ENCODE measurements at places on chromosomes 4 and X. TPM values are rescaled to one million over a fixed set of nuclear protein-coding genes. Genes with fewer than 3 reads are reported as not detected.

Gene FGA
- polyA plus RNA-seq = 23.0 TPM

Gene IDS
- polyA plus RNA-seq = 45.0 TPM

GRCh38 chr4:174401471-174402130 is 117.9 kb downstream of the CEP44 start:
- no peak overlapping the region for H3K27ac ChIP-seq
- H3K36me3 ChIP-seq = no peaks in the 10 kb centered on the region
- no peaks in the 10 kb centered on the region for H3K4me1 ChIP-seq
- no peaks in the 10 kb centered on the region for H3K27me3 ChIP-seq
- DNase-seq = no peak

DNA sequence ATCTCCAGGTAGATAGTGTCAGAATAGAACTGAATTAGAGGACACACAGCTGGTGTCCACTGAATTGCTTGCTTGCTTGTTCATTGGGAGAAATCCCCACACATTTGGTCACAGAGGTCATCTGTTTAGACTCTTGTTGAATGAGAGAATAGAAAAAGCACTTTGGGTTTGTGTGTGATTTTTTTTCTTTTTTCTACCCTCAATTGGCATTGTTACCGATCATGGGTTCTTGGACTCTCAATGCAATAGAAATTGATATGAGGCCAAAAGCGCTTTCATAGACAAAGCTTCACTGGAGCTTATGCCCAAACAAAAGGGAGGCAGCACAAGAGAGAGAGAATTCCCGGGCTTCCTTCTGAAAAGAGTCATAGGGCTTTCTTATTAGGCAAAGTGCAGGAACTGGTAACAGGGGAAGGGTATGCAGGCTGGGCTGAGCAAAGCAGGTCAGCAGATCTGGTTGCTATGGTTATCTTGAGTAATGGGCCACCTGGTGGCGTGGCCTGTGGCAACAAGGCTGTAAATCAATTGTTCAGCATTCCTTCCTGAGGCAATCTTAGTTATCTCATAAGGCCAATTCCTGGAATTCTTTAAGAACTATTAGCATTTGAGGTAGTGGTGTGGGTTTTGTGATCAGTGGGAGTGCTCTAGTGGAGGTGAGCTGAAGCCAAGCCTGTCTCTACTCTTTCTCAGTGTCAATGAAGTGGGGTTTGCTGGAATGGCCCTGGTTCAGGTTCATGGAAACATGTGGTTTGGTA is 5.3 kb upstream of the GPR82 start:
- peak overlapping the region; percentile 52 for H3K27ac ChIP-seq
- no peaks in the 10 kb centered on the region for H3K27me3 ChIP-seq
- peaks cover 11% of the 10 kb centered on the region for H3K4me1 ChIP-seq
- peaks cover 3% of the 10 kb centered on the region for H3K36me3 ChIP-seq

GRCh38 chrX:105120463-105120862 is 100.0 kb downstream of the TEX13A start:
- H3K36me3 ChIP-seq = no peaks in the 10 kb centered on the region
- no peak for DNase-seq
- no peaks in the 10 kb centered on the region for H3K4me1 ChIP-seq
- no peak overlapping the region for H3K4me3 ChIP-seq
- no peaks in the 10 kb centered on the region for H3K27me3 ChIP-seq

DNA sequence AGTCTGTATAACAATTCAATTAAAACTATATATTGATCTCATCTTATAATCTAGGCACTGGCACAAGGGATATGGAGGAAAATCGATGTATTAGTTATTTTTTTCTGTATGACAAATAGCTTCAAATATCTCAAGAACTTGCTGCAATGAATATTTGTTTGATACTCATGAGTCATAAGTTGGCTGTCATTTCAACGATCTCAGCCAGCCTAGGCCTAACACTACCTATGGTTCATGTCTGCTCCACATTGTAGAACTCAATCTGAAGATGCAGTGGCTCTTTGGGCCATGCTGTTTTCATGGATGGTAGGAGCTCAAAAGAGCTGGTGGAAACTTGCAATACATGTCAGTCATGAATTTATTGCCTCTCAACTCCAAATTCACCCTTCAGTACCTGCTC is 44.7 kb downstream of the MAGEB17 start:
- no peak for DNase-seq
- H3K4me3 ChIP-seq = no peak overlapping the region
- no peaks in the 10 kb centered on the region for H3K4me1 ChIP-seq
- no peaks in the 10 kb centered on the region for H3K27me3 ChIP-seq

DNA sequence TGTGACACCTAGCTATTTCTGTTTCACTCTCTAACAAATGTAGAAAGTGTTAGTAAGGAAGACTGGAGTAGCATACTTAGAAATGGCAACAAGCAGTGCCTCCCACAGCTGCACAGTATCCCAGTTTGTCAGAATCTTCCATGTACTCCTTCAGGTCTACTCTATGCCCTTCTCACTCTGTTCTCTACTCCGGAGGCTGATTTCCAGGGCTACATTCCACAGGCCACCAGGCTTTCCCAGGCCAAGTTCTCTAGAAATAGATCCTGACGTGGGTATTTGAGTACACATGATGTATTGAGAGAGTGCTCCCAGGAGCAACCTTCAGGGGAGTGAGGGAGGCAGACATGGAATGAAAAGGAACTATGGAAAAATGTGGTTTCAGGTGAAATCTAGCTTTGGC is 177.3 kb upstream of the GK2 start:
- no peaks in the 10 kb centered on the region for H3K27me3 ChIP-seq
- no peak overlapping the region for H3K27ac ChIP-seq
- H3K36me3 ChIP-seq = no peaks in the 10 kb centered on the region
- no peak for DNase-seq
- no peak overlapping the region for H3K4me3 ChIP-seq

Gene ZCCHC18
- polyA plus RNA-seq = 2.3 TPM

DNA sequence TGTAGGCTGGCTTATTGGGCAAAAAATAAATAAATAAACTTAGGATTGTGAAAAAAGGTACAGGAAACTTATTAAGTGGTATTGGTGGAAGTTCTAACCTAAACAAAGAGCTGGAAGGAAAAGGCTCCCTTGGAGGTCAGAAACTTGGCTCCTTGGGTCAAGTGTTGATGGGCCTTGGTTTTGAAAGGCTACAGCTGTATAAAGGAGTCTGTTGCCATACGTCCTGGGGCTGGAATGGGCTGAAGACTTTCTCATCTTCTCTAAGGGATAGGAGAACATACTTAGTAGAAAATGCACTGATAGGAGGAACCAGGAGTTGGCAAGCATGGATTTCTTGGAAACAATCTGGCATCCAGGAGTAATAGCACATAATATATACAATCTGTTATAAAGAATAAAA is 56.6 kb downstream of the PDLIM5 start:
- peaks cover 25% of the 10 kb centered on the region for H3K4me1 ChIP-seq
- peak overlapping the region; percentile 35 for H3K27ac ChIP-seq
- no peaks in the 10 kb centered on the region for H3K36me3 ChIP-seq
- H3K4me3 ChIP-seq = no peak overlapping the region
- no peak for DNase-seq
- no peaks in the 10 kb centered on the region for H3K27me3 ChIP-seq

Gene NAA15
- 24.2 TPM for polyA plus RNA-seq

DNA sequence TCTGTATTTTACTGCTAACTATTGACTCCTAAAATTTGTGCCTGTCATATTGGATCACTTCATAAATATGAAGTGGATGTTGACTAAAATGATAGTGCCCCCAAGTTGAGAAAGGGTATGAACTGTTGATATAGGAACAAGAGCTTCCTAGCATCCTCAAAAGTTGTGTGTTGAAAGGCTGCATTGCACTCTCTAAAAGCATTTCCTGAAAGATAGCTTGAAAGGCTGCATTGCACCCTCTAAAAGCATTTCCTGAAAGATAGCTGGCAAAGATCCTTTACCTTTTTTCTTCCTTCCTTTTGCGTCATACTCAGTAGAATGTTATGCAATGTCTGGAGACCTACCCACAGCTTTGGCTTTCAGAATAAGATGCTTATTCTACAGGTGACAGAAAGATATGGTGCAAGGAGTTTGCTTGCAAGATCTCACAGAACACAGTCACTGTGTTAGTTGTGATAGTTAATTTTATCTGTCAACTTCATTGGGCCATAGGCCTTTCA is 274.6 kb upstream of the GALNTL6 start:
- no peaks in the 10 kb centered on the region for H3K36me3 ChIP-seq
- H3K4me3 ChIP-seq = no peak overlapping the region
- no peak overlapping the region for H3K27ac ChIP-seq
- DNase-seq = no peak
- H3K4me1 ChIP-seq = no peaks in the 10 kb centered on the region

DNA sequence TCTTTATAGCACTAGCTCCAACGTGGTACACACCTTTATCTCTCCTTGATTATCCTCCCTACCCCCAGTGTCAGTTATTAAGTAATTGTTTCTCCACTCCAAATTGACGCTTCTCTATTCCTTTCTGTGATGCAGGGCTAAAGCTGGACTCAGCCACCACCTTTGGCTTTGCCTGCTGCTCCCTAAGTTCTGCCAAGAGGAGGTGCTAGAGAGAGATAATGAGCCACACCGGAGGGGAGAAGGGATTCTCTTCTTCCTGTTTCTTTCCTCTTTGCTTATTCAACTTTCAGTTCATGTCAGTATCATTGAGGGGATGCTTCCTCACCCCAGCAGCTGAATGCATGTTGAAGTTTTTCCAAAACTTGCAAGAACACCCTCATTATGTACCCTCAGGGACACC is 176.5 kb downstream of the GBA3 start:
- peaks cover 5% of the 10 kb centered on the region for H3K4me1 ChIP-seq
- peak; percentile 16 for DNase-seq
- H3K27ac ChIP-seq = no peak overlapping the region
- no peak overlapping the region for H3K4me3 ChIP-seq
- H3K27me3 ChIP-seq = no peaks in the 10 kb centered on the region

Gene STOX2
- 4.4 TPM for polyA plus RNA-seq

DNA sequence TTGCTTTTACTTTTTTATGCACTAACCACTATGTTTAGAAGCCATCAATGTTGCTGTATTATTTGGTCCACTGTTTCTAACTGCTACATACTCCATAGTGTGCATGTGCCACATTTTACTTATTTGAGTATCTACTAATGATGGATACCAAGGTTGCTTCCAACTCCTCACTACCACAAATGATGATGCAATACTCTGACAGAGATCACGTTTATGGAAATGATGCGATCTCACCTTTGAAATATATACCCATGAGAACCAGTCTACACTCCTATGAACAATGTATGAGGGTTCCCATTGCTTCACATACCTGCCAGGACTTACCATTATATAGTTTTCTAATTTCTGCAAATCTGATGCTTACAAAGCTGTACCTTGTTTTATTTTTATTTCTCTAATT is 44.2 kb downstream of the HUWE1 start:
- peaks cover 27% of the 10 kb centered on the region for H3K36me3 ChIP-seq
- no peak overlapping the region for H3K27ac ChIP-seq
- DNase-seq = no peak
- H3K27me3 ChIP-seq = no peaks in the 10 kb centered on the region

GRCh38 chr4:15982842-15983524 is 20.0 kb upstream of the FGFBP2 start:
- H3K27ac ChIP-seq = no peak overlapping the region
- H3K4me3 ChIP-seq = no peak overlapping the region
- H3K27me3 ChIP-seq = no peaks in the 10 kb centered on the region

Gene MND1
- 6.8 TPM for polyA plus RNA-seq

DNA sequence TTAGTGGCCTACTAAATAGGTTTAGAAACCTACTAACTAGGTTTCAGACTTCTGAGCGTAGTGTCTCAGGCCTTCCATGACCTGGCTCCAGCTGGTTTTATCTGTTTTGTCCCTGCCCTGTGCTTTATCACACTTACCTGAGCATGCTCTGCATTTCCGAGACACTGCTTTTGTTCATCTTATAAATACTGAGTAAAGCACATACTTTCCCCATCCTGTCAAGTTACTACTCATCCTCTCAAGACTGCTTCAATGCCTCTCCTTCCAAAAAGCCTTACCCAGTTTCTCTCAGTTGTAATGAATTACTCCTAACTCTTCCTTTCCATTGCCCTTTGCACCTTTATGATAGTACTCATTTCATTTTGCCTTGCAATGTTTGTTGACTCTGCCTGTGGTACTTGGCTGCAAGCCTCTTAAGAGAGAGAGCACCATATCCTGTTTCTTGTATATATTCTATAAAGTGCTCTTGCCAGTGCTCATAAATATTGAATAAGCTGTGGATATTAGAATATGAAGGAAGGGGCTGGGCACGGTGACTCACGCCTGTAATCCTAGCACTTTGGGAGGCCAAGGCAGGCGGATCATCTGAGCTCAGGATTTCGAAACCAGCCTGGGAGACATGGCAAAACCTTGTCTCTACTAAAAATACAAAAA is 34.4 kb downstream of the SLAIN2 start:
- no peak overlapping the region for H3K4me3 ChIP-seq
- H3K27ac ChIP-seq = peak overlapping the region; percentile 27
- peaks cover under 1% of the 10 kb centered on the region for H3K36me3 ChIP-seq
- no peaks in the 10 kb centered on the region for H3K27me3 ChIP-seq
- peaks cover 7% of the 10 kb centered on the region for H3K4me1 ChIP-seq

DNA sequence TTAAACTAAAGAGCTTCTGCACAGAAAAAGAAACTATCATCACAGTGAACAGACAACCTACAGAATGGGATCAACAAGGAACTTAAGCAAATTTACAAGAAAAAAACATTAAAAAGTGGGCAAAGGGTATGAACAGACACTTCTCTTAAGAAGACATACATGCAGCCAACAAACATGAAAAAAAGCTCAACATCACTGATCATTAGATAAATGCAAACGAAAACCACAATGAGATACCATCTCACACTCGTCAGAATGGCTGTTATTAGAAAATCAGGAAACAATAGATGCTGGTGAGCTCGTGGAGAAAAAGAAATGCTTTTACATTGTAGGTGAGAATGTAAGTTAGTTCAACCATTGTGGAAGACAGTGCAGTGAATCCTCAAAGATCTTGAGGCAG is 27.8 kb downstream of the PAPSS1 start:
- H3K27ac ChIP-seq = no peak overlapping the region
- no peaks in the 10 kb centered on the region for H3K27me3 ChIP-seq
- no peaks in the 10 kb centered on the region for H3K4me1 ChIP-seq

GRCh38 chr4:3700736-3701135 is 65.4 kb upstream of the ADRA2C start:
- no peak overlapping the region for H3K27ac ChIP-seq
- no peaks in the 10 kb centered on the region for H3K36me3 ChIP-seq

- no peak for DNase-seq
- no peaks in the 10 kb centered on the region for H3K27me3 ChIP-seq
- no peak overlapping the region for H3K4me3 ChIP-seq
- H3K4me1 ChIP-seq = no peaks in the 10 kb centered on the region
Measured at GRCh38 chrX:21490341-21490740, 116.1 kb downstream of the CNKSR2 start.

Gene NOX1
- 1.8 TPM for polyA plus RNA-seq

GRCh38 chr4:155903453-155903852 is at the start of gene TDO2:
TSS of gene TDO2 (plus strand) at chr4:155903696. CDS start at chr4:155903759, 63 bp downstream.
- no peaks in the 10 kb centered on the region for H3K27me3 ChIP-seq
- H3K36me3 ChIP-seq = no peaks in the 10 kb centered on the region
- DNase-seq = no peak
- H3K4me3 ChIP-seq = peak within 1 kb of the TSS; percentile 23

GRCh38 chr4:6608758-6609414 is 31.6 kb upstream of the MRFAP1 start:
- H3K27ac ChIP-seq = no peak overlapping the region
- no peaks in the 10 kb centered on the region for H3K27me3 ChIP-seq
- H3K36me3 ChIP-seq = peaks cover 51% of the 10 kb centered on the region
- no peak overlapping the region for H3K4me3 ChIP-seq
- DNase-seq = no peak

All from large intestine (tissue), 12 donors.